ENCODE measurements at places on chromosomes 11 and 22. TPM values are rescaled to one million over a fixed set of nuclear protein-coding genes. Genes with fewer than 3 reads are reported as not detected.

DNA sequence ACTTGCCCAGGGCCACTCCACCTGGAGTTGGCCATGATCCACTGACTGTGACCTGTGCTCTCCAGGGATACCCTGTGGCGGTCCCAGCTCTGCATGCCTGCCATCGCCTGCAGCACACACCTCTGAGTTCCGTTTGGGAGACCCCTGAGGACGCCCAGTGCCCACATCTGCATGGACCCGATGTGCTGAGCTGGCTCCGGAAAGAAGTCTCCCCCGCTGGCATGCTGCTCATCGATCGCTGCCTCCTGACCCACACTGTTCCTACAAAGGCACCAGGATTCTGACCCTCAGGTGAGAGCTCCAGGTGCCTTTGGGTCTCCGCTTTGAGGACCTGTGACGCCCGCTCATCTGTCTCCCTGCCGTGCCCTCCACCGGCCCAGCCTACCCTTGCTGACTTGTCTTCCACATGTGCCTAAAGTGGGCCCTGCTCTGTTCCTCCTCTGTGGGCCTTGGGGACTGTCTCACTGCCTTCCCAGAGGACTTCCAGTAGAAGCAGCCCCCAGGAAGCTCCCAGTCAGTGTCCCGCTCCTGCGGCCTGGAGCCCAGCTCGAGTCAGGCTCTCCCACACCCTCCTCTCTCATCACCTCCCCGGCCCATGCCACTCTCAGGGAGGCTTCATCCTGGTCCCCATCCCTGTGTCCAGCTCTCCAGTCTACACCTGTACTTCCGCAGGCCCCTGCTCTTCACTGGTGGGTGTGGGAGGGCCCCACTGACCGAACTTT is 5.9 kb upstream of the SLC25A1 start:
- 0 out of 2 replicates have a peak, but pooled peaks cover 3% of the 10 kb centered on the region for H3K4me1 ChIP-seq
- H3K4me3 ChIP-seq: no peak overlapping the region
- no peaks in the 10 kb centered on the region for H3K36me3 ChIP-seq
- no peak overlapping the region for H3K27ac ChIP-seq
- no peaks in the 10 kb centered on the region for H3K27me3 ChIP-seq

DNA sequence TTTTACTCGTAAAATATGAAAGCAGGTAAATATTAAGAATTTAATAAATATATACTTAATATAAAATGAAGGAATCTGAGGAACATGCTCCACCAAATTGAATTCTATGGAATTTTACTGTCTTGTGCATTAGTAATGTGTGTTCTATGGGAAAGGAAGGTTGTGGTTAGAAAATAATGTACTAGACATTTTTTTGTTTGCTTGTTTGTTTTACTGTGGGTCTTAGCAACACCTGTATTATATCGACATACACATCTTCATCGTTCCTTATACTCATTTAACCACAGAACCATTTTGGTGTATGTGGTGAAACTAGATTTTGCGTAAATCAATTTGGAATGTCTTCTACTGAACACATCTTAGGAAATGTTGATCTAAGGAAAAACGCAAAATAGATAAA is 114.1 kb upstream of the MTMR2 start:
- H3K4me3 ChIP-seq: no peak overlapping the region
- no peak overlapping the region for H3K27ac ChIP-seq
- H3K36me3 ChIP-seq: no peaks in the 10 kb centered on the region
- no peak for DNase-seq
- no peaks in the 10 kb centered on the region for H3K27me3 ChIP-seq

- H3K4me1 ChIP-seq: peaks cover 17% of the 10 kb centered on the region
- no peaks in the 10 kb centered on the region for H3K36me3 ChIP-seq
- DNase-seq: no peak
- H3K27me3 ChIP-seq: no peaks in the 10 kb centered on the region
- no peak overlapping the region for H3K4me3 ChIP-seq
Measured at GRCh38 chr11:1305063-1305495, 4.4 kb downstream of the TOLLIP start.

DNA sequence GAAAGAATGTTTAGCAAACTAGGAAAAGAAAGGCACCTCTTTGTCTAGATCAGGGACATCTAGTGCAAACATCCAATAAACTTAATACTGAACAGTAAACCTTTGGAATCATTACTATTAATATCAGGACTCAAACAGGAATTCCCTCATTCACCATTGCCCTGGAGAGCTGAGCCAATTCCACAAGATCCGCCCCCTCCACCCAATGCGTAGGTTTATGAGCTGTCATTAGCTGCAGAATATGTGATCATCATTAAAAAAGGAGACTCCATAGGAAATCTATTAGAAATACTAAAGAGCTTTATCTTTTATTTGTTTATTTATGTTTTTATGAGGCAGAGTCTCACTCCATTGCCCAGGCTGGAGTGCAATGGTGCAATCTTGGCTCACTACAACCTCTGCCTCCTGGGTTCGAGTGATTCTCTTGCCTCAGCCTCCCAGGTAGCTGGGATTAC is 5.5 kb downstream of the IL17REL start:
- H3K4me1 ChIP-seq: peaks cover 13% of the 10 kb centered on the region
- H3K36me3 ChIP-seq: no peaks in the 10 kb centered on the region
- no peak overlapping the region for H3K4me3 ChIP-seq
- DNase-seq: no peak
- H3K27me3 ChIP-seq: peaks cover 15% of the 10 kb centered on the region

- no peaks in the 10 kb centered on the region for H3K36me3 ChIP-seq
- H3K4me3 ChIP-seq: no peak overlapping the region
- DNase-seq: no peak
- H3K4me1 ChIP-seq: peaks cover 19% of the 10 kb centered on the region
- H3K27ac ChIP-seq: no peak overlapping the region
- H3K27me3 ChIP-seq: no peaks in the 10 kb centered on the region
Measured at GRCh38 chr11:132638423-132638822, 893.9 kb downstream of the OPCML start.

DNA sequence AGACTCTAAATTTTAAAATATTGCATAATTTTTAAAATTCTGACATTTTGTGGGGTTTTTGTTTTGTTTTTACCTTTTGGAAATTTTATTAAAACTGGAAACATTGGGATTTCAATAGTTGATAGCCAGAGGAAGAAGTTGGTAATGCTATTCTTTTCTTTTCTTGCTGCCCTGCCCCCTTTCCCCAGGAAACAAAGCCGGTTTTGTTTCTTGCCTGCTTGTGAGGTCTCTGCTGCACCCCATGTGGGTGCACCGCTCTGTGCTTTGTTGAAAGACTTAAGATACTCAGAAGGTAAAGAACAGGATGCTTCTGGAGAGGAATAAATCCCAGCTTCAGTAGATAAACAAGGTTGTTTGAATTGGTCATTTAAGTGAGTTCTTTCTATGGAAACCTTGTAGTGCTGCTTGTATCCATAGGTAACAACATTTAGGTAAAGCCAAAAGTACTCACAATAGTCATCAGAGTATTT is 87.5 kb downstream of the YAP1 start:
- DNase-seq: peak; percentile 67
- H3K27me3 ChIP-seq: no peaks in the 10 kb centered on the region
- H3K4me3 ChIP-seq: peak overlapping the region; percentile 47
- H3K36me3 ChIP-seq: peaks cover 16% of the 10 kb centered on the region
- H3K4me1 ChIP-seq: peaks cover 69% of the 10 kb centered on the region

DNA sequence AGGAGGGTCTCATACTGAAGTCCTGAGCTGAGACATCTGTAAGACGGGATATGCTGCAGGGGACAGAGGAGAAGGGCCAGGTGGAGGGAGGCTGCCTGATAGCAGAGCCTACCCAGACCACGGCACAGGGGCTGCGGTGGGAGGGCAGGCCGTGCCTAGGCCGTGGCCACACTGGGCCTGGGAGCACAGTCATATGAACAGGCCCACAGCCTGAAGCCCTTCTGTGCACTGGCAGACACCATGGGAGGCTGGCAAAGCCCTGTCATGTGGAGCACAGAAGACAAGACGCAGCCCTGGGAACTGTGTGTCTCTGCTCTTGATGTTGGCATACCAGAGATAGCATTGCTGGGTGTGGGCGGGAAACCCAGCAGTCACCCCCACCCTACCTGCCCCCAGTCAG is 3.3 kb downstream of the SPATA19 start:
- DNase-seq: no peak
- no peaks in the 10 kb centered on the region for H3K4me1 ChIP-seq
- no peak overlapping the region for H3K27ac ChIP-seq
- no peak overlapping the region for H3K4me3 ChIP-seq

GRCh38 chr11:11173316-11174025 is 179.6 kb downstream of the CSNK2A3 start:
- no peak overlapping the region for H3K27ac ChIP-seq
- no peaks in the 10 kb centered on the region for H3K27me3 ChIP-seq
- no peak for DNase-seq
- H3K4me3 ChIP-seq: no peak overlapping the region
- H3K4me1 ChIP-seq: 0 out of 2 replicates have a peak, but pooled peaks cover 2% of the 10 kb centered on the region

- H3K36me3 ChIP-seq: peaks cover 33% of the 10 kb centered on the region
- DNase-seq: peak; percentile 56
- peak overlapping the region; percentile 88 for H3K4me3 ChIP-seq
- H3K27ac ChIP-seq: peak overlapping the region; percentile 82
Measured at GRCh38 chr11:57322256-57323166, 2.2 kb downstream of the TNKS1BP1 start.

- no peaks in the 10 kb centered on the region for H3K27me3 ChIP-seq
- H3K4me1 ChIP-seq: peaks cover 25% of the 10 kb centered on the region
- H3K4me3 ChIP-seq: no peak overlapping the region
- no peak overlapping the region for H3K27ac ChIP-seq
- no peak for DNase-seq
Measured at GRCh38 chr11:19472679-19473078, 231.9 kb upstream of the E2F8 start.

DNA sequence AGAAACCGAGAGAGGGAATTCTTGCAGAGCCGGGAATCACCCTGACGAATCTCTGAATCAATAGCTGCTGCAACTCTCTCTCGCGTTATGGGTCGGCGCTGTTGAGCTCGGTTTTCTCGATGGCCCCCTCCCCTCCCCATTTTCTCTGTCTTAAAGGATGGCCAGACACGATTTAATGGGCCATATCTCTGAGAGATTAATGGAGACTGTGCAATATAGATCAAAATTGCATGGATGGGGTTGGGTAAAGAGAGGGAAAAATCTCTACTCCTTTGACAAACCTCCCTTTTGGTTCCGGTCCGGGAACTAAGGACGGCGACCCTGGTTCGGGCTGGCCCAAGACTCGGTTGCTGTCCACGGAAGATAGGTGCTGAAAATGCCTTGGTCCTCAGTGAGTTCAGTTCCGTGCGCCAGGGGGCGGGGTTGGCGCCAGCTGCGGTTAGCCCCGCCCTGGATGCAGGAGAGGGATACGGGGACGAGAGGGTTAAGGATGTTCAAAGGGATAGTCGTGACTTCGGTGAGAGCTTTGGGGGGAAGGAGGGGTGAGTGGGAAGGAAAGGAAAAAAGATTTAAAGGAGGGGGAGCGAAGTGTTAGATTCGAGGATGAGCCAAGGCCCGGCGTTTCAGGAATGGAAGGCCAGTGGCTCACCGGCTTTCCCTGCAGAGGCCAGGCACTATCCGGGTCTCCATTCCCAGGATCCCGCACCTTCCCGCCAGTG is 103.6 kb upstream of the HSD17B12 start:
- peaks cover 43% of the 10 kb centered on the region for H3K4me1 ChIP-seq
- peaks cover 99% of the 10 kb centered on the region for H3K27me3 ChIP-seq
- peak overlapping the region; percentile 72 for H3K4me3 ChIP-seq
- no peak overlapping the region for H3K27ac ChIP-seq
- no peaks in the 10 kb centered on the region for H3K36me3 ChIP-seq

- no peak for DNase-seq
- 0 out of 2 replicates have a peak, but pooled peaks cover 2% of the 10 kb centered on the region for H3K4me1 ChIP-seq
- no peak overlapping the region for H3K27ac ChIP-seq
- peaks cover 10% of the 10 kb centered on the region for H3K27me3 ChIP-seq
- peaks cover 13% of the 10 kb centered on the region for H3K36me3 ChIP-seq
- no peak overlapping the region for H3K4me3 ChIP-seq
Measured at GRCh38 chr22:47188261-47189055, 426.0 kb downstream of the TBC1D22A start.

GRCh38 chr11:107858217-107859070 is at the start of gene SLC35F2:
Gene SLC35F2 (minus strand): TSS chr11:107858787. CDS start chr11:107858767, 20 bp downstream.
- no peaks in the 10 kb centered on the region for H3K36me3 ChIP-seq
- H3K4me1 ChIP-seq: peaks cover 21% of the 10 kb centered on the region
- peak; percentile 80 for DNase-seq
- H3K27me3 ChIP-seq: peaks cover 8% of the 10 kb centered on the region
- H3K27ac ChIP-seq: peak within 1 kb of the TSS; percentile 97
- H3K4me3 ChIP-seq: peak within 1 kb of the TSS; percentile 95

DNA sequence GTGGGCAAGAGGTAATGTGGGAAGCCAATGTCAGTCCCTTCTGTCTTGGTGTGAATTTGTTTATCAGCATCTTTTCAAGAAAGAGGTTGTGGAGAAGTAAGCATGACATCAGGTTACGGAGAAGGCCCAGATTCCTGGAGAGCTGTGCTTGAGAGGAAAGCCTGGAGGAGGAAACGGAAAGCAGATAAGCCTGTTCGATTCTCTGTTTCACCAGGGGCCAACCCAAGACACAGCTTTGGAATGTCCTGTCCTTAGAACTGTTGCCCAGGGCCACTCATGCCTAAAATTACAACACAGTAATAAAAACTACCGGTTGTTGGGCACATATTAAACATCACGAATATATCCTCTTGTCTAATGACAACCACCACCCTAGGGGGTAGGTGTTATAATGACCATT is 148.5 kb downstream of the NAV2 start:
- peaks cover 20% of the 10 kb centered on the region for H3K36me3 ChIP-seq
- no peak overlapping the region for H3K4me3 ChIP-seq
- DNase-seq: no peak
- H3K4me1 ChIP-seq: peaks cover 24% of the 10 kb centered on the region
- no peaks in the 10 kb centered on the region for H3K27me3 ChIP-seq
- no peak overlapping the region for H3K27ac ChIP-seq

DNA sequence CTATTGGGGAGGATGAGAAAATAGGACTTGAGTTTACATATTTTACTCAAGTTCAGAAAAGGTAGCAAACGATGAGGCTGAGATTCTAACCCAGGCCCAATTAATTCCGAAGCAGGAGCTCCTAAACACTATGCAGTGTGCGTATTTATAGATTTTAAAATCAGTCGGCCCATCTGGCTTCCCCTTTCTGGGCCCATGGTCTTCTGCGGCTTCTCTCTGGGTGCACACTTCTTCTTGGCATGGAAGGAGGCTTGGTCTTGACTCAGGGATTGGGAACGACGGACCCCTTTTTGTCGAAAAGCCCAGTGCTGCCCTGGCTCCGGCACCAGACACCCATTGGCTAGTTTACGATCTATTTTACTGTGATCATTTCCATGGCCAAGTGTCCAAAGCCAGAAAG is 1433.8 kb downstream of the BRD1 start:
- H3K4me1 ChIP-seq: peaks cover 16% of the 10 kb centered on the region
- H3K27ac ChIP-seq: no peak overlapping the region
- H3K36me3 ChIP-seq: no peaks in the 10 kb centered on the region
- no peak overlapping the region for H3K4me3 ChIP-seq

The INTS4 gene
- total RNA-seq: 37.9 TPM

The MMP8 gene
- not detected for total RNA-seq

The ZBTB16 gene
- 0.34 TPM for total RNA-seq

The ELMOD1 gene
- total RNA-seq: 0.98 TPM

The OR4C13 gene
- total RNA-seq: not detected

The MS4A7 gene
- total RNA-seq: 0.25 TPM

The CCDC134 gene
- 21.3 TPM for total RNA-seq

The SMTNL1 gene
- total RNA-seq: 0.26 TPM

The AIFM3 gene
- total RNA-seq: 2.6 TPM

The RIMBP3C gene
- not detected for total RNA-seq

Data from WTC11 (cell line).